PC-9 (cell line): ENCODE measurements at places on chromosomes 5 and 9. TPM values are rescaled to one million over a fixed set of nuclear protein-coding genes. Genes with fewer than 3 reads are reported as not detected.

GRCh38 chr9:114806526-114806900 lies 674 bp upstream of the TNFSF15 start:
- DNase-seq = no peak
- H3K36me3 ChIP-seq = no peaks in the 10 kb centered on the region
- peak overlapping the region; percentile 89 for H3K27ac ChIP-seq
- no peaks in the 10 kb centered on the region for H3K27me3 ChIP-seq
- H3K4me1 ChIP-seq = peaks cover 50% of the 10 kb centered on the region
- H3K4me3 ChIP-seq = peak overlapping the region; percentile 42

GRCh38 chr9:90062982-90063381 lies 458.2 kb downstream of the GADD45G start:
- no peak overlapping the region for H3K4me3 ChIP-seq
- H3K4me1 ChIP-seq = no peaks in the 10 kb centered on the region
- no peaks in the 10 kb centered on the region for H3K36me3 ChIP-seq

GRCh38 chr9:134544388-134545214 lies 97.0 kb upstream of the COL5A1 start:
- DNase-seq = no peak
- no peak overlapping the region for H3K27ac ChIP-seq
- no peaks in the 10 kb centered on the region for H3K4me1 ChIP-seq
- H3K36me3 ChIP-seq = no peaks in the 10 kb centered on the region
- peaks cover 51% of the 10 kb centered on the region for H3K27me3 ChIP-seq

DNA sequence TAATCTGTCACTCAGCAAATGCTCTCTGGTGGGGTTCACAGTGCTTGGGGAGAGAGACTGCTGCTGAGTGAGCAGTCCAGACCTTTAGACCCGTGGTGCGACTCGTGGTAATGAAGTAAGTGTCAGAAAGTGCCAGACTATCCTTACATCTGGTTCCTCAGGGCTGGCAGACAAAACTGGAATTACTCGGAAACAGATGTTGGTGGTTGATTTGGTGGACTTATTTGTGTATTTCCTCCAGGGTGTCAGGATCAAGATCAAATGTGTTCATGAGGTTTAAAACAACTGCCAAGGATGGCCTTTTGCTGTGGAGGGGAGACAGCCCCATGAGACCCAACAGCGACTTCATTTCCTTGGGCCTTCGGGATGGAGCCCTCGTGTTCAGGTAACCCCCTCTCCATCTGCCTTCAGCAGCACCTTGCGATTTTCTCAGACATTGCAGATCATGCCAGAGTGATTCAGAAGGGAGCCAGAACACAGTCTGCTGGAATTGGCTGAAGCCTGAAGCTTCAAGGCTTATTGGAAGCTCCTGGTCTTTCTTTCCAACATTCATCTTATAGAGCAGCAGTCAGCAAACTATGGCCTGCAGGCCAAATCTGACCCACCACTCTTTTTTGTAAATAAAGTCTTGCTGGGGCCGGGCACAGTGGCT lies 105.2 kb downstream of the LIFR start:
- no peaks in the 10 kb centered on the region for H3K36me3 ChIP-seq
- no peak overlapping the region for H3K27ac ChIP-seq
- H3K4me3 ChIP-seq = no peak overlapping the region
- H3K27me3 ChIP-seq = no peaks in the 10 kb centered on the region
- DNase-seq = no peak

GRCh38 chr5:52814352-52815148 lies 26.8 kb downstream of the ITGA1 start:
- DNase-seq = no peak
- H3K4me1 ChIP-seq = peaks cover 26% of the 10 kb centered on the region
- H3K27ac ChIP-seq = no peak overlapping the region
- H3K4me3 ChIP-seq = no peak overlapping the region

- DNase-seq = no peak
- no peaks in the 10 kb centered on the region for H3K4me1 ChIP-seq
- H3K27ac ChIP-seq = no peak overlapping the region
- peaks cover 98% of the 10 kb centered on the region for H3K27me3 ChIP-seq
- H3K4me3 ChIP-seq = no peak overlapping the region
These were observed 27.5 kb downstream of the GADD45G start for GRCh38 chr9:89632192-89632733.

GRCh38 chr5:2754581-2755075 lies 3.2 kb upstream of the IRX2 start:
- H3K27ac ChIP-seq = no peak overlapping the region
- H3K4me3 ChIP-seq = no peak overlapping the region
- no peaks in the 10 kb centered on the region for H3K36me3 ChIP-seq
- peaks cover 25% of the 10 kb centered on the region for H3K4me1 ChIP-seq

- H3K27ac ChIP-seq = no peak overlapping the region
- no peaks in the 10 kb centered on the region for H3K36me3 ChIP-seq
- H3K4me1 ChIP-seq = no peaks in the 10 kb centered on the region
These were observed 286.8 kb upstream of the PANK3 start for GRCh38 chr5:168865968-168866367.

DNA sequence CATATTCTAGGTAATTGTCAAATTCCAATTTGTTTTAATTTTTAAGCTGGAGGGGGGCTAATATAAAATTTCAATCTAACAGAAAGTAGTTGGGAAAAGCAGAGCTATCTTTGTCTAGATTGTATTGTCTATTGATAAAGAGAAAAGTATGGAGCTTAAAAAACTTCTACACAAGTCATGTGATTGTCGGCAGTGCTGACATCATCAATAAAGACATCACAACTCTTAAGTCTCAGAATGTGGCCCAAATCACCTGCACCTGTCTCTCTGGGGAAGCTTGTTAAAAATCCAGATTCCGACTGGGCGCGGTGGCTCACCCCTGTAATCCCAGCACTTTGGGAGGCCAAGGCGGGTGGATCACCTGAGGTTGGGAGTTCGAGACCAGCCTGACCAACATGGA lies 333.8 kb downstream of the RASEF start:
- no peaks in the 10 kb centered on the region for H3K4me1 ChIP-seq
- H3K36me3 ChIP-seq = no peaks in the 10 kb centered on the region
- no peak overlapping the region for H3K4me3 ChIP-seq
- no peaks in the 10 kb centered on the region for H3K27me3 ChIP-seq
- DNase-seq = no peak
- no peak overlapping the region for H3K27ac ChIP-seq

- no peaks in the 10 kb centered on the region for H3K27me3 ChIP-seq
- no peak overlapping the region for H3K4me3 ChIP-seq
- H3K27ac ChIP-seq = no peak overlapping the region
- no peaks in the 10 kb centered on the region for H3K4me1 ChIP-seq
These were observed 6.8 kb downstream of the TSSK1B start for GRCh38 chr5:113427871-113428574.

GRCh38 chr5:135242021-135242865 lies 156.8 kb downstream of the MACROH2A1 start:
- H3K4me1 ChIP-seq = peaks cover 27% of the 10 kb centered on the region
- H3K36me3 ChIP-seq = no peaks in the 10 kb centered on the region
- H3K27ac ChIP-seq = no peak overlapping the region
- H3K27me3 ChIP-seq = no peaks in the 10 kb centered on the region
- no peak for DNase-seq
- no peak overlapping the region for H3K4me3 ChIP-seq

NSA2 gene
- 47.3 and 87.1 TPM in 2 replicates for total RNA-seq

DNA sequence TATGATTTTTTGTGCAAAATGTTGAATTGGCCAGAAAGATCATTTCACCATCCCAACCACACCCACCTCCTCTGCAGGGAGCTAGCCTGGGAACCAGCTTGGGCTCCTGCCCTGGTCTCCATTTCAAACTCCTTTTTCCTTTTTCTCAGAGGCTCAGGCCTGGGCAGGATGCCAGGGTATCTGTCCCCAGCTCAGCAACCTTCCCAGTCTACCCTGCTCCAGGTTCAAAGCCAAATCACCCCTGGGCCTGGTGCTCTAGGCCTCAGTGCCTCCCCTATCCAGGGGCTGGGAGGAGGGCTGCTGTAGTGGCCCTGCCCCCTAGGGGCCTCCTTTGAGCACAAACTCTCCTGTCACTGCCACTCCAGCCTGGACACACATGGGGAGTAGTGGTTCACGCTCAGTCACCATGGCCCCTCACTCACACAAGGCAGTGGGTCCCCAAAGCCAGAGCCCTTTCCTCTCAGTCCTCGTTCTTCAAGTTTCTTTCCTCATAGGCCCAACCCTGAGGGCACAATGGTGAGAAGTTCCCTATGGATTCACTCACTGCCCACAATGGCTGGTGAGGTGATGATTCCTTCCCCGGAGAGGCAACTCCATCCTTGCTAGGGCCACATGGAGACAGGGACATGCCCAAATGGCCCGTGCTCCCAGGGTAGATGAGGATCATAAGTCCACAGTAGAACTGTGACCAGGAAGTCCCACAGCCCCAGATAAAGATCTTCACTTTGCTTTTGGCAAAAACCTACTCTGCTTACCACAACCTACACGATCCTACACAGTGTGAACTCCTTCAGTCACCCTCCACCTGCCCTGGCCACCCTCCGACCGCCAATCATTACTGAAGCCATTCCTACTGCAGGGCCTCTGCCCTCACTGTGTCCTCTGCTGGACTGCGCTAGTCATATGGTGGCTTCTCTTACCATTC lies 1.6 kb upstream of the ST6GALNAC4 start:
- no peaks in the 10 kb centered on the region for H3K36me3 ChIP-seq
- no peak overlapping the region for H3K4me3 ChIP-seq
- peak overlapping the region; percentile 97 for H3K27ac ChIP-seq
- H3K27me3 ChIP-seq = no peaks in the 10 kb centered on the region
- peaks cover 64% of the 10 kb centered on the region for H3K4me1 ChIP-seq

GRCh38 chr5:2780421-2781171 lies 29.1 kb upstream of the IRX2 start:
- H3K4me3 ChIP-seq = peak overlapping the region; percentile 51
- H3K27ac ChIP-seq = peak overlapping the region; percentile 93
- no peaks in the 10 kb centered on the region for H3K27me3 ChIP-seq
- DNase-seq = peak; percentile 37

PCDHB11 gene
- not detected in 2 replicates for total RNA-seq
